ENCODE measurements at places on chromosomes 12 and 14. TPM values are rescaled to one million over a fixed set of nuclear protein-coding genes. Genes with fewer than 3 reads are reported as not detected.

DNA sequence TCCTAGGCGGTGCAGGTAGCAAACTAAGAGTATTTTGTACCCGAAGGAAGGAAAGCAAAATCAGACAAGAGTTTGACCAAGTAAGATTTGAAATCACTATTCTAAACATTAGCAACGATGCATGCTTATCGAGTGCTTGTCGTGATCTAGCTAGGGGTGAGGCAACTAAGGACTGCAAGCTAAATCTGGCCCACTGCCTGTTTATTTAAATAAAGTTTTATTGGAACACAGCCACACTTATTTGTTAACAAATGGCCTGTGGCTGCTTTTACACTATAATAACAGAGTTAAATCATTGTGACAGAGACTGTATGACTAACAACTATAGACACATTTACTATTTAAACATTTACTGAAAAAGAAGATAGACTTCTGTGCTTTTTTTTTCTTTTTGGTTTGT, 983.6 kb downstream of the VRK1 start:
- no peak for DNase-seq

SLC7A8 gene
- 14.5 TPM for total RNA-seq

GRCh38 chr14:28762303-28762954, 4.2 kb upstream of the FOXG1 start:
- no peak for DNase-seq

GRCh38 chr12:69101505-69101904, 137.9 kb upstream of the CPSF6 start:
- DNase-seq = no peak

GRCh38 chr12:49838973-49839633, 3.8 kb downstream of the BCDIN3D start:
- no peak for DNase-seq

CISTR gene
- not detected for total RNA-seq

DNA sequence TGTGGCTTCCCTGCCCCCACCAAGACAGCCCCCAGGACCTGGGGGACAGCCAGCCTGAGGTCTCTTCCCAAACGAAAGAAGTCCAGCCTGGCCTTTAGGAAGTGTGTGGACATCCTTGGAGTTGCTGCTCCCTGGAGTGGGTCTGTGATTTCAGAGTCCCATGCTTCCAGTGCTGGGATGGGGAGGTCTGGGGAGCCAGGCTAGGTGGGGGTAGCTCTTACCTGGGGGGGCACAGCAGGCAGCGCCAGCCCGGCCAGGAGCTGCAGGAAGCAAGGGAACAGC, 509 bp downstream of the PGF start:
- no peak for DNase-seq

Data from transverse colon (tissue), 4 donors.